ENCODE measurements at places on chromosomes 1 and 21. TPM values are rescaled to one million over a fixed set of nuclear protein-coding genes. Genes with fewer than 3 reads are reported as not detected.
A peak's percentile ranks its signal among the peaks of the same experiment; 100 is the strongest.

- no peak for DNase-seq
These were observed 175.0 kb upstream of the COL11A1 start for GRCh38 chr1:103283371-103283770.

DNA sequence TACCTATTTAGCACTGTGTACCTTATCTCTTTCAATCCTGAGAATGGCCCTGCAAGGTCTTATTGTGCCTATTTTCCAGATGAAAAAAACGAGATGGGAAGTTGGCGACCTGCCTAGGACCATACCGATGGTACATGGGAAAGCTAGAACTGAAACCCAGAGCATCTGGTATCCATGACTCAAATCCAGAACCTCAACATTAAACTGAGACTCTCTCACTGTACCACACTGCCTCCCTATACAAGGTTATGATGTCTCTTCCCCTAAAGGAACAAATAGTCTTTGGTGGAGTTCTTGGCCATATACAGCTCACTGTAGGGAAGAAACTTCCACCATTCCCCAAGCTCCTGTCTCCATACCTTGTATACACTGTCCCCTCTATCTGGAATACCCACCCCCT, 110.7 kb downstream of the TNR start:
- no peak for DNase-seq

DNA sequence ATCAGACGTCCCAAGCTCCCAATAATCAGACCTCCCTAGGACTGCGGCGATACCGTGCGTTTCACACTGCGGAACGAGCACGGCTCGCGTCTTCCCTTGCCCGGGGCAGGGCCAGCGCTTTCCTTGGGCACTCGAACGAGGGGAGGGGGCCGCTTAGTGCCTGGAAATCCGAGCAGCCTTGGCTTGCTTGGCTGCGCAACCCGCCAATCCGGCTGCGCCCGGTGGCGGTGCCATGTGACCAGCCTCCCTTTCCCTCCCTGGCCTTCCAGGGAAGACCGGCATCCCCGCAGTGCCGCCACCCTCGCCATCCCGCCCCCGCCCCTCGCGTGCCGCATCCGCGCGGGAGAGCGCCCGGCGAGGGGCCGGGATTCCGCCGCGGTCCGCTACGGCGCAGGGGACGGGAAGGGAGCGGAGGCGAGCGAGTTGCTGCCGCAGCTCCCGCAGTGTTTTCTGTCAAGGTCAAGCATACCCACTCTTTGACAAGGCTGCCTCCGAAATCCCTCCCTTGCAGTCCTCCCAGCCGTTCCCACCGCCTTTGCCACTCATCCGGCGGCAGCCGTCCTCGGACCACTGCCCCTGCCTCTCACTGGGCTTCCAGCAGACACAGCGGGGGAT, 8.3 kb upstream of the RNF19B start:
- DNase-seq: peak; percentile 64

- no peak for DNase-seq
These were observed 30.9 kb upstream of the CACYBP start for GRCh38 chr1:174968750-174969244.

DNA sequence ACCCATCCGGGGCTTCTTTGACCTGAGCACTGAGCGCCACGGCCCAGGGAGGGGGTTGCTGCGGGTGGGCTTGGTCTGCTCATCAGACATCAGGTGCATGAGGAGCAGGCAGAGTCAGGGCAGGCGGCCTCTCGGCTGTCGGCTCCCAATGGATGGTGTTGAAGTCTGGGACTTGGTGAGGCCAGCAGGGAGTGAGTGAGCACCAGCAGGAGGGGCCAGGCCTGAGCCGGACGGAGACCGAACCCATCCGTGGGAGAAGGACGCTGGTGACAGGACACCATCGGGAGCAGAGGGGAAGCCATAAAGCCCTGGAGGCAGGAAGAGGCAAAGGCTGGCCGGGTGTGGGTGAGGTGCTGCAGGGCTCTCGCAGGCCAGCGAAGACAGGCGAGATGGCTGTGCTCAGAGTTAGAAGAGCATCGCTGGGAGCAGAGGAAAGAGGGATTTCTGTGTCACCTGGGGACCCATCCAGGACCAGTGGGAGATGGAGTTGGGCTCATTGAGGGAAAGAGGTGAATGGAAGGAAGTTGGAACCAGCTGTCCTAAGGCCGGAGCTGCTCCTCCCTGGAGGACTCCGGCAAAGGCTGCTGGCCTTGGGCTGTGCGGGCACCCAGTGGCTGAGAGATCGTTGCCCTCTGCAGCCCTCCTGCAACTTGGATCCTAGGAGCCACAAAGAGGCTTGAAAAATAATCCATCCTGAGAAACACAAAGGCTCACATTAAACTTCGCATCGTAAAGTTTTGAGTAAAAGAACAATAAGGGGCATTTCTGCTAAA, 49.9 kb downstream of the PDE9A start:
- DNase-seq: no peak

- DNase-seq: no peak
These were observed 4.3 kb upstream of the NDC1 start for GRCh38 chr1:53842347-53842746.

Gene NR0B2
- not detected for total RNA-seq

Gene RAB3B
- 4.0 TPM for total RNA-seq

Gene CHRM3
- total RNA-seq: 12.6 TPM

Gene KLHDC9
- total RNA-seq: 9.2 TPM

Gene OR2M2
- not detected for total RNA-seq

Gene SLC35F3
- 0.24 TPM for total RNA-seq

Gene CRYAA
- not detected for total RNA-seq

Data from ovary (tissue), 10 donors.